Ascending aorta (tissue), 2 donors: ENCODE measurements at places on chromosomes 13 and 19. TPM values are rescaled to one million over a fixed set of nuclear protein-coding genes. Genes with fewer than 3 reads are reported as not detected.

- peak; percentile 87 for DNase-seq
Observed at GRCh38 chr19:44808463-44809371, at the start of gene BCAM. TSS of gene BCAM (plus strand) at chr19:44809103. CDS start at chr19:44809125, 22 bp downstream.

DNA sequence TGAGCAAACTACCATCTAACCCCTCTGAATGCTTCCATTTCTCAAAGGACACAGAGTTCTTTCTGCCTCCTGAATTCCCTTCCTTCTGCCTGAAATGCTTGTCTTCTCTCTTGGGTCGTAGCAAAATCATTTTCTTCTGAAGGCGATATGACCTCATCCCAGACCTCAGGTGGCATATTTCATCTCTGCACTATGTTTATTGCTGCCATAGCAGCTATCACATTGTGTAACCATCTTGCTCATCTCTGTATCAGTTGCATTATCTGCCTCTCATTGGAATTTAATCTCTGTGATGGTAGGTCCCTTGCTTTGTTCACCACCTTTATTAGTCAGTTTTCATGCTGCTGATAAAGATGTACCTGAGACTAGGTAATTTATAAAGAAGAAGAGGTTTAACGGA, 32.5 kb upstream of the RAP2A start:
- no peak for DNase-seq

DNA sequence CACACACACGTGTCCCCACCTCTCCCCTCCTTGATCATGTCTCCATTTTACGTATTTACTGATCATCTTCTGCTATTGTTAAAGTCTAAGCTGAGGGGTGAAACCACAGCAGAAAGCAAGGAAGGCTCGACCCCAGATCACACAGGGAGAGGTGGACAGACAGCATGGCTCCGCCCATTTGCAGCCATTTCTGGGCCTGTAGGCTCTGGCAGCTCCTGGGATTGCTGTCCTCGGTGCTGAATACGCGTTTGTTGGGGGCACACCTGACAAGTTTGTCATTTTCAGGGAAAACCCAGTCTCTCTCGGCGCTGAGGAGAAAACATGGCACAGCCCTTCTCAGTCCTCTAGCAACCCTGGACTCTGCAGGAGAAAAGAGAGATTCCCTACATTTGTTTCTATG, 8.0 kb downstream of the TMEM86B start:
- no peak for DNase-seq

DNA sequence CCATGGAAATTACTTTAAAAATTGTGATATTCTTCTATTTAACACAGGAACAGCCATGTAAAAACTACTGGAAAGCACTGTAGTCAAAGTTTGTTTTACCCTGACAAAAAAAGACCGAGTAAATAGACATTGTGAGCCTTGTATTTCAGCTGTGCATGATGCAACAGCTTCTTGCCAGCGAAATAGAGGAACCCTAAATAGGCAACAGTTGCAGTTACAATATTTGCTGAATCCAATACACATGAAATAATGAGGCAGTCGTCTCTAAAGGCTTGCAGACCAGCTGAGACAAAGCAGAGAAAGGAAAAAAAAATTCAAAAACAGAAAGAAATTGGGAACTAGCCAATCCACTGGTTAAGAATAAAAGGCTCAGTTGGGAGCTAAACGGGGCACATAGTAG, 1001.1 kb downstream of the OLFM4 start:
- DNase-seq, result no peak

DNA sequence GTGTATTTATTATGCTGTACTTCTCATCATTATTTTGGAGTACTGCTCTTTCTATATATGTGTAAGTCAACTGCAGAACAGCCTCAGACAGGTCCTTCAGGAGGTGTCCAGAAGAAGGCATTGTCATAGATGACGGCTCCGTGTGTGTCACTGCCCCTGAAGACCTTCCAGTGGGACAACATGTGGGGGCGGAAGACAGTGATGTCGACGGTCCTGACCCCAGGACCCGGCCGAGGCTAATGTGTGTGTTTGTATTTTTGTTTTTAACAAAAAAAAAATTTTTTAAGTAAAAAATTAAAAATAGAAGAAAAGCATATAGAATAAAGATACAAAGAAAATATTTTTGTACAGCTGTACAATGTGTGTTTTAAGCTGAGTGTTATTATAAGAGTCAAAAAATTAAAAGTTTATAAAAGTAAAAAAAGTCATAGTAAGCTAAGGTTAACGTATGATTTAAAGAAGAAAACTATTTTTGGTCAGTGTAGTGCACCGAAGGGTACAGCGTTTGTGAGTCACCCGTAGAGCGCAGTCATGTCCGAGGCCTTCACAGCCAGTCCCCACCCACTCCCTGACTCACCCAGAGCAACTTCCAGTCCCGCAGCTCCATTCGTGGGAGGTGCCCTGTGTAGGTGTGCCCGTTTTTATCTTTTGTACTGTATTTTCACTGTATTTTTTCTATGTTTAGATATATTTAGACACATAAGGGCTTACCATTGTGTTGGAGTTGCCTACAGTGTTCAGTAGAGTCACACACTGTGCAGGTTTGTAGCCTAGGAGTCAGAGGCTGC, 42.2 kb upstream of the SPACA7 start:
- no peak for DNase-seq

GRCh38 chr19:45764945-45765701, 3.9 kb downstream of the SIX5 start:
- no peak for DNase-seq

DNA sequence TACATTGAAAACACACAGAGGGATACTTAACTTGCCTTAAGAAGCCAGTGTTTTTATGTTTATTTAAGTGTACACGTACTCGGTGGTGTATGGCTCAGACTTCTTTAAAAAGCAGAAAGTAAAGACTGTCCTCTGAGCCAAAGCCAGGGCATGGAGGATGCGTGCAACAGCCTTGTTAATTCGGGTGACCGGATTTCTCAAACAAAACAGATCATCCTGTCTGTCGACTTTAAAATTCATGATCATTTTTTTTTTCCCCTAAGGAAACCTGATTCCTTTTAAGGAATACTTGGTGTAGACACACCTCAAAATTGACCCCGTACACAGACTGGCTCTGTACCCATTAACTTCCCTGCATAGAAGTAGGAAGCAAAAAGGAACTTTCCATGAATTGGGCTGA, 124.7 kb upstream of the RNF113B start:
- no peak for DNase-seq

DNA sequence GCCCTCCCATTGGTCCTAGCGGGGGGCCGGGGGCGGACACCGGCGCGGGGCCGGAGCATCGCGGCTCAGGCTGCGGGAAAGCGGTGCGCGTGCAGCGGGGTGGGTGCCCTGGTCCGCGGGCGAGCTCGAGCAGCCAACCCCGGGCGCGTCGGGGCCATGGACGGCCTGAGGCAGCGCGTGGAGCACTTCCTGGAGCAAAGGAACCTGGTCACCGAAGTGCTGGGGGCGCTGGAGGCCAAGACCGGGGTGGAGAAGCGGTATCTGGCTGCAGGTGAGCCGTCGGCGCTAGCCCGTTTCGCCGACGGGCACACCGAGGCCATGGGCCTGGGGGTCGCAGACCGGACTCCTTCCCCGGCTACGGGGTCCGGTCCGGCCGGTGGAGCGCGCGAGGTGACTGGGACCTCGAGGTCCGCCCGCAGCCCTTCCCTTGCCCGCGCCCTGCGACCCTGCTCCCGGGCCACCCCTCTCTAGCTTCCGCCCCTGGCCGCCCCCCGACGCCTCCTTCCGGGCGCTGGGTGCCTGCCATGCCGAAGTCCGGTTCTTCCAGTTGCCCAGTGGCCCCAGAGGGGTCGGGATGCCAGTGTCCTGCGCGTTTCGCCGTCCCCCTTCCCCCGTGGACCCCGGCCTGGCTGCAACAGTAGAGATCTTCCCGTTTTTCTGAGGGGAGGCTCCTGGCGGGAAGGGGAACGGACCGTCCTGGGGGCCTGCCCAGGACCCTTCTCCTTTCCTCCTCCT, at the start of gene REEP6:
Gene REEP6 (plus strand): TSS at position 68 of the 735 bp plus-strand sequence. CDS start 89 bp downstream, at position 157.
- DNase-seq, result no peak

DNA sequence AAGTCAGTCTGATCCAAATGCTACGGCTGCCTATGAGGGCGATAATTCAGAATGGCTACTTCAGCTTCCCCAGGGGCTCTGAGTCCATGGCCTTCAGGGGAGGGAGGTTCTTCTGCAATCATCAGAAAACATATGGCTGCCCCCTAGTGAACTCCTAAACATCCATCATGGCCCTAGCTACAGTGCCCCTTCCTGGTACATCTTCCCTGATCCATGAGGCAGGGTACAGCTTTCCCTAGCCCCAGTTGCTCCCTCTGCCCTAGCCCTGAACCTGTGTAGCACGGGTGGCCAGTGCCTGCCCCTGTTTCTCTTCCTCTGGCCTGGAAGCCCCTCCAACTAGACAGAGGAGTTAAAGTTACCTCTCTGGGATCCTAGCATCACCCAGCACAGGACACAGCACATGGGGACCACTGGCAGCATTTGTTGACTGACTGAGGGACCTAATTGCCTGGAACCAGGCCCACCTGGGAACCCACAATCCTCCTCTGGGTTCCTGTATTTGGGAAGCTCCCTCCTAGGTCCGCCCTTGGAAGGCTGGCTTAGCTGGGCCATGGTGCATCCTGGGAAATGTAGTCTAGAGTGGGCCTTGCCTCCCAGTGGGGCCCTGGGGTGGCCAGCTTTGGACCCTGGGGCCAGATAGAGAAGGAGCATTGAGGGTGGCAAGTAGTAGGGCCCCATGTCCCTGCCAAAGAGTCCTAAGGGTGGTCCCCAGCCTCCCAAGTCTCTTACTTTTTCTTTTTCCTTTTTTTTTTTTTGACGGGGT, 17.7 kb upstream of the SEMA6B start:
- DNase-seq, result no peak

DNA sequence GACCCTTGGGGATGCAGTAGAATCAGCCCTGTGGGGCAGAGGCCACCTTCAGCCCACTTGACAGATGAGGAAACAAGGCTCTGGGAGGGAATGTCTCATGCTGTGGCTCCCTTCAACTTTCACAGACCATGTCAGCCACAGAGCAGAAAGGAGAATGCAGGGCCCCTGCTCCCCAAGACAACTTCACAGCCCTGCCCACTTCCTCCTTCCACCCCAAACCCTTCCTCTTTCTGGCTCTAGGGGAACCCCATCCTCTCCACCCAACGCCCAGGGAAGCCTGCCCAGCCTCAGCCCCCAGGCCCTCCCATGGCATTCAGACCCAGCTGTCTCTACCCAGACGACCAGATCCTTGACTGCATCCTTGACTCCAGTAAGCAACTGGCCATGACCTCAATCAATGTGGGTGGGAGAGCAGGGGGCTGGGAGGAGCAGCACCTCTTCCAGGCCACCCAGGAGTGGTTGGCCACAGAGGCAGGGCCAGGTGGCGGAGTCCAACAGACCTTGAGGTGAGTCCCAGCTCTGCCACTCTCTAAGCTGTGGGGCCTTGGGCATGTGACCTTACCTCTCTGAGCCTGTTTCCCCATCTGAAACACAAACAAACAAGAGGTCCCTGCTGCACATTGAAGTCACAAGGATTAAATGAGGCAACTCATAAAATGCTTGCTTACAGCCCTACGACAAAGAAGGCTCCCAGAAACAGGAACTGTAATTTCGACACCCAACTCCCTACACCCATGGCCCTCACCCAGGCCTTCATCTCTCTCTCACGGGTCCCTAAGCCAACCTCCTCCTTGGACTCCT, 15.8 kb downstream of the DEDD2 start:
- DNase-seq, result no peak

DNA sequence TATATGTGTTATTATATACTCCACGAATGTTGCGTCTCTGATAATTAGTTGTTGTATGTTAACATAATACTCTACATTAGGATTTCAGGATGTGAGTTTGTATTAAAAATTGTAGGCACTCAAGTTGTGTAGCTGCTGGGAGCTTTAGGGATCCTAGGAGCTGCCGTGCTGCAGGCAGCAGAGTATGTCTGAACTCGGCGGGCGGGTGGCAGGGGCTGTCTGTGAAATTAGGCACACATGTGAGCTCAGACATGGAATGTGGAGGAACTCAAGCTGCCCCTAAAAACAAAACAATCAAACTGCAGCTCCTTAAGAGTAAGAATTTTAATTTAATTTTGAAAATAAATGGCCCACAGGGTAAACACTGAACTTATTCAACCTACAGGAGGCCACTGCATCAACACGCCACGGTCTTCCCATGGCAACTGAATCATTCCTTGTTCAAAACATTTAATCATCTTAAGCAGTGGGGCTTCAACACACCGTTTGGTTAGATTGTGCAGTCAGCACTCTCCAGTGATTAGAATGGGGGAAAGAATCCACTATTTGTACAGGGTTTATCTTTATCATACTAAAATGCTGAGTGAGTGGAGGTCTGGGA, 22.7 kb downstream of the SERTM1 start:
- DNase-seq, result no peak

DNA sequence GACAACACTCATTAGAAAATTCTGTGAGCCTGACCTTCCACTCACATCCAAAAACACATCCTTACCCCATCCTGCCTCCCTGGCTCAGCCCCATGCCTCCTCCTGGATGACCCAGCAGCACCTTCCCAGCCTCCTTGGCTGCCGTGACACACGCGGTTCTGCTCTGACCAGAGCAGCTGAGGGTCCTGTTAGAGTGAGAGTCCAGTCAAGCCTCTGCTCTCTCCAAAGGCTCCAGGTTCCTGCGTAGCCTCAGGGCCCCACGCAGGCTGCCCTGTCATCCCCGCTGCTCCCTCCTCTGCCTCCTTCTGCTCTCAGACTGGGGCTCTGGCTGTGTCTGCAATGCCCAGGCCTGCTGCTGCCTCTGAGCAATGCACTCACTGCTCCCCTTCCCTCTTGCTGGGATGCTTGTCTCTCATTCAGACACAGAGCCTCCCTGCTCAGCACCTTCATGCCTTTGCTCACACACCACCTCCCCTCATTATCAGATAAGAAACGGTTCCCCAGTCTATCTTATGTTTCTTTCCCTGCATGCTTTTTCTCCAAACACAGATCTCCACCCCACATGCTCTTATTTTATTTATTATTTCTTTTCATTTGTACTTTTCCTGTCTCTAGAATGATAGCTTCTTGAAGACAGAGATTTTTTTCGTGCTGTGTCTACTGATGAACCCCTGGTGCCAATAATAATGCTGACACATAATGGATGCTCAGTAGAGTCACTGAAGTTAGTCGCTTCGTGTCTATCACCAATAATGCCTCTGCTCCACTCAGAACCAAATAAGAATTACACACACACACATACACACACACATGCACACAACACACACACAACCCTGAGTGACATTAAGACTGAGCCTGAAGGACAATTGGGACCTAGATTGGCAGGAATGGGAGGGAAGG, 10.2 kb upstream of the SIGLEC6 start:
- DNase-seq, result no peak

- no peak for DNase-seq
Observed at GRCh38 chr13:78169386-78169785, 250.8 kb upstream of the EDNRB start.

GRCh38 chr13:107138486-107138885, 570.5 kb upstream of the ARGLU1 start:
- no peak for DNase-seq

DNA sequence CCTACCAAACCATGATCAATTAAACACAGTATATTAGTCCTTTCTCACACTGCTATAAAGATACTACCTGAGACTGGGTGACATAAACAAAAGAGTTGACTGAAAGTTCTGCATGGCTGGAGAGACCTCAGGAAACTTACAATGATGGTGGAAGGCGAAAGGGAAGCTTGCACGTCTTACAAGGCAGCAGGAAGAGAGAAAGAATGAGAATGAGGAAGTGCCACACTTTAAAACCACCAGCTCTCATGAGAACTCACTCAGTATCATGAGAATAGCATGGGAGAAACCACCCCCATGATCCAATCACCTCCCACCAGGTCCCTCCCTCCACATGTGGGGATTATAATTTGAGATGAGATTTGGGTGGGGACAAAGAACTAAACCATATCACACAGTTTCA, 324.9 kb upstream of the ZNF507 start:
- DNase-seq, result no peak

- no peak for DNase-seq
Observed at GRCh38 chr19:8074501-8074900, 21.9 kb downstream of the CCL25 start.

Gene GNG14
- total RNA-seq, result not detected

Gene LIG1
- 0.64 TPM for total RNA-seq

Gene ZNF615
- total RNA-seq, result 11.7 TPM

Gene LTBP4
- 691 TPM for total RNA-seq
